ENCODE measurements at places on chromosomes 1 and 21.

DNA sequence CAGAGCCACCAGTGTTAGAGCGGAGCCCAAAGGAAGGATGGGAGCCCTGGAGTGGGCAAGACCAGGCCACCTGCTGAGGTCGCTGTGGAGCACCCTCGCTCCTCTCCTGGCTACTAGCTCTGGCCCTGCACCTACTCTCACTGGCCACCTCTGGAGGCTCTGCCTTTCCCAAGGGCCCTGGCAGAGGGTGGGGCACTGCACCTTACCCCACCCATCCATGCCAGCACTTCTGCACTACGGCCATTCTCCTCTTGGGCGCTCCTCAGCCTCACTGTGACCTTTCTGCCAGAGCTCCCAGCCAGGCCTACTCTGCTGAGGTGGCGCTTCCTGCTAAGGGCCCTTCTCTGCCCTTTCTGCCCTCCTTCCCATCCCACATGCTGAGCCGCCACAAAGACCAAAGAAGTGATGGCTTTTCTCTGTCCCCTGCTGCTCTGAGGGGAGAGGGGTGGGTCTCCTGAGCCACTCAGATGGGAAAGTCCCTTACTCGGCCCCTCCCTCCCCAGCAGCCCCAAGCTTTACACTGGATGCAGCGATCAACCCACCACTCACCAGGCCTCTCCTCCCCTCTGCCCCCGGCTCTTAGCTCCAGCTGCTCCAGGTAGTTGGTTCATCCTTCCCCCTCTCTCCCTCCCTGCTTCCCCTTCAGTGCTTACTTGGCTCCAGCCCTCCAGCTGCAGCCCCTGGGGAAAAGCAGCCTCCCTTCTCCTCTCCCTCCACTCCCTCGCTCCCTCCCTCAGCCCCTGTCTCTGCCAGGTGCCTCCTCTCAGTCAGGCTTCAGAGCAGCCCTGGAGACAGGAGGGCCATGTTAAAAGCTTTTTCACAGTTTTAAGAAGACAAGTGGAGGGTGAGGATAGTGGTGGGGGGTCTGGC lies 14.8 kb upstream of the TMEM222 start:
- peak; percentile 27 for ATAC-seq

GRCh38 chr1:246893191-246893939 lies 38.4 kb downstream of the AHCTF1 start:
- ATAC-seq = no peak

GRCh38 chr1:225915538-225915991 lies 8.5 kb downstream of the PYCR2 start:
- no peak for ATAC-seq

DNA sequence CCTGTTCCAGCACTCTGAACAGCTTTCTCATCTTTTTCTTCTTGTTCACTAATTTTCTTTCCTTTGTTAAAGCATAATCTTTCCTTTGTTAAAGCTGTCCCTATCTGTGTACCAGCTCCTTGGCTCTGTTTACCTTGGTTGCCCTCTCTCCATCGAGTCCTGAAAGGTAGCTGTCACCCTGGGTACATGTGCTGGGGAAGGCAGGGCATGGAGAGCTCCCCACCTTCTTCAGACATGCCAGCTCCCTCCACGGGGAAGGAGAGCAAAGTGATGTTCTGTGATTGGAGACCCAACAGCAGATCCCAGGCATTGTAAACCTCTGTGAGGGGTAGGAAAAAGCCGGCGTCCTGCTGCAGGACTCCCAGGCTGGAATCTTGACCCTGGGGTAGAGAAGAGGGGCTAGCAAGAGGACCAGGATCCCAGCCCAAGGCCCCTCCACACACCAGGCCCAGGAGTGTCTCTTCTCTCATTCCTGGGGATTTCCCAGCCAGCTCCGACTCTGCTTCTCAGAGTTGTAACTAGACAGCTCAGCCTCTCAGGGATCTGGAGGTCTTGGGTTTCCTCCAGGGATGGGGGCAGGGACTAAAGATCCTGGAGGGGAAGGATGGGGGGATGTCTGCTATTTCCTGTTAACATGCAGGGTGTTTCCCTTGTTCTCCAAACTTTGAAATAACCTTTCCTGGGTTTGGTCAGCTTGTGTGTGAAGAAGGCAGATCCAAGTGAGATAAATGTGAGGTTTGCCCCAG lies 34.4 kb downstream of the TMCC2 start:
- ATAC-seq = no peak

GRCh38 chr1:203325418-203326091 lies 20.2 kb downstream of the BTG2 start:
- peak; percentile 29 for ATAC-seq

DNA sequence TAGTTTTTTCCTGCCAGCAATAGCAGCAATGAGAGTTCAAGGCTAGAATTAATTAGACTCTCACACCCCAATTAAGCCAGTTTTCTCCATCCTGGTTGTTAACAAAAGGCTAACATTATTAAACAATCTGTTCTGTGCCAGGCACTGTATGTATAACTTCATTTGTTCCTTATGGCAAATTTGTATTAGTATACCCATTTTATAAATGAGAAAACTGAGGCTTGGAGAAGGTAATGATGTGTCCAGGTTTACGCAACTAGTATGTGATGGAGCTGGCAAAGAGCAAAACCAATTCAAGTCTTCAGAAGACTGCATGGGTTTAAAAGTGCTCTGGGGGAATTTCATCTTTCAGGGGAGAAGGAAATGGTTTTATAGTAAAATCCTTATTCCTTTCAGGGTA lies 38.3 kb upstream of the SLC9A1 start:
- ATAC-seq = no peak

DNA sequence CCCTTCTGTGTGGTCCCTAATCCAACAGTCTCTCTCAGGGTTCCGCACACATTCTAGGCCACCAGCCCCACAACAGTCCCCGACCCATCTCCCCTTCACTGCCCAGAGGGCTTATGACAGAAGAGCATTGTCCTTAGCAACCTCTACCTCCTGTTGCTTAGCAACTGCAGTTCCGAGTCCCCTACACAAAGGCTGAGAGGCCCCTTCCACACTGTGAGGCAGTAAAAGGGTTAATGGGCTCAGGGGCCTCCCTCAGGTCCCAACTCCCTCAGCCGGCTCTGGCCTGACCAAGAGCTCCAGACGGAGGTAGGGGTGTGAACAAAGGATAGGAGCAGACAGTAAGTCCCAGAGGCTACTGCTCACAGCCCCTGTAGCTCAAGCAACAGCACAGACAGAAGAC lies 4.3 kb downstream of the IGSF9 start:
- no peak for ATAC-seq

- no peak for ATAC-seq
Measured at GRCh38 chr21:34132202-34132601, 58.8 kb downstream of the MRPS6 start.

DNA sequence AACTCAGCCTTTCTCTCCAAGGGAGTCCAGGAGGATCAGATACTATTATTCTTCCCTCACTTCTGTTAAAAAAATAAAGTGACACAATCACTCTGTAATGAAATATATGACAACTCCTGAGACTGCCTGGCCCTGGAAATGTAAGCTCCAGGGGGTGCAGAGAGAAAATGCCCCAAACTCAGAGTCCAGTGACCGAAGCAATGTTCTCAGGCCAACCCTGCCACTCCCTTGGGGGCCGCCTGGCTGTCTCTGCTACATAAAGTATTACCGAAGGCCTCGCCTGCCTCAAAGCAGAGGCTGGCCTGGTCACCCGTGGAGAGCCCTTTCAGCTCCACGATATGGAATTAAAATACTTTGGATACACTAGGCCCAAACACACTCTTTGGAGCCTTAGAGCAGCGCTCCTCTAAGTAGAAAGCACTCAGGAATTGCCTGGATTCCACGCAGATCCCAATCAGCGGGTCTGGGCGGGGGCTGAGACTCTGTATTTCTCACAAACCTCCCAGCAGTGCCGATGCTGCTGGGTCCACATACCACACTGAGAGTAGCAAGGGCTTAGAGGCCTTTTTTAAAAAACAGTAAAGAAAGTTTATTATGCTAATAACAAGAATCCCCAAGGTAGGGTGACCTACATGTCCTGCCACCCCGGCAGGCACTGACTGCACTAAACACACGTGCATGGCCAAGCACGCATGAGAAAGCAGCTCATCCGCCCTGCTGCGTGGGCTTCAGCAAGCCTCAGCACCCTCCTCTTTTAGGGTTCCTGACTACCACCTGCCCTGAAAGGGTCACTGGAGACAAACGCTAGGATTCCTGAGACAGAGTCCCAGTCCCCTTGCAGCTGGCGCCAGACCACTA lies 31.1 kb downstream of the TMCO4 start:
- ATAC-seq = no peak

- ATAC-seq = no peak
Measured at GRCh38 chr1:240500647-240501046, 111.3 kb downstream of the GREM2 start.

- peak; percentile 95 for ATAC-seq
Measured at GRCh38 chr1:50873458-50874187, 86.4 kb downstream of the FAF1 start.

DNA sequence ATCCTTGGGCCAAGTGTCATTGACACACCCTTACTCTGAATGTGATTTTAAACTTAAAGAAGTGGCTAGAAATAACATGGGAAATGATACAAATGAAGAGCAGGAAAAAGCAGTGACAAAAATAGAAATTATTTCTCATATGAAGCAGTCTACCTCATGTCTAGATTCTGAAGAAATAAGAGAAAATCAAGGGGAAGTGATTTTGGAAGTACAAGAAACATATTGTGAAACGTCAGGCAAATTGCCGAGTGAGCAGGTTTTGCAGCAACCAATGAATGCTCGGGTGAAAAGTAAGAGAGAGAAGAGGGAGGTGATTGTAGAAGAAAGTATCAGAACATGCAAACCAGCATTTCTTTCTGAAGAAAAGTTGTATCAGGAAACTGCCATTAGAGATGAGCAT lies 130.7 kb downstream of the MACF1 start:
- no peak for ATAC-seq

- ATAC-seq = no peak
Measured at GRCh38 chr1:204124639-204125038, 27.2 kb downstream of the ETNK2 start.

- no peak for ATAC-seq
Measured at GRCh38 chr1:241475671-241476070, 43.9 kb downstream of the FH start.

- no peak for ATAC-seq
Measured at GRCh38 chr1:235421751-235422150, 54.5 kb downstream of the TBCE start.

GRCh38 chr1:204920511-204920910 lies 49.8 kb downstream of the NFASC start:
- no peak for ATAC-seq

- ATAC-seq = peak; percentile 71
Measured at GRCh38 chr1:44808938-44809917, 905 bp downstream of the BTBD19 start.

GRCh38 chr1:119209596-119210295 lies 69.3 kb upstream of the WARS2 start:
- ATAC-seq = no peak

DNA sequence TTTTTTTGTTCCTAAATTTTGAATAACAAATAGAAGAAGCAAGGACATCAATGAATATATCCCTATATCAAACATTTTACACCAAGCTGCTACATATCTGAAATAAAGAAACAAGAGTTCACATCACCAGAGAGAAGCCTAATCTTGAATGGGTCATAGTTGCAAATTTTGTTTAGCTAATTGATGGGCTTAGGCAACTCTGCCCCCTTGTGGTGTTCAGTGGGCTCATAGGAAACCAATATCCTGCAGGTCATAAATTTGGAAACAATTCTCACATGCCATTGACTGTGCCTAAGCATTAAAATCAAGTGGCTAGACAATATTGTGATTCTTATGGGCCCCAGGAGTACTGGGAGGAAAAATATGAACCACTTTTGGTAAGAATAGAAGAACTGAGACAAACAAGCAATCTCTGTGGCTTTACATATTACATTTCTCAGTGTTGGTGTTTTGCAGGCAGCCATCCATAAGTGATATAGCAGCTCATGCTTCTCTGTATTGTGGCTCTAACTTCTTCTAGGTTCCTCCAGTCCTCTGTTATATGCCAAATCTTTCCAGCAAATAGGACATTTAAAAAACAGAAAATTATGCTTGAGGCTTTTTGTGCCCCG lies 1262.8 kb upstream of the PRMT6 start:
- peak; percentile 48 for ATAC-seq

DNA sequence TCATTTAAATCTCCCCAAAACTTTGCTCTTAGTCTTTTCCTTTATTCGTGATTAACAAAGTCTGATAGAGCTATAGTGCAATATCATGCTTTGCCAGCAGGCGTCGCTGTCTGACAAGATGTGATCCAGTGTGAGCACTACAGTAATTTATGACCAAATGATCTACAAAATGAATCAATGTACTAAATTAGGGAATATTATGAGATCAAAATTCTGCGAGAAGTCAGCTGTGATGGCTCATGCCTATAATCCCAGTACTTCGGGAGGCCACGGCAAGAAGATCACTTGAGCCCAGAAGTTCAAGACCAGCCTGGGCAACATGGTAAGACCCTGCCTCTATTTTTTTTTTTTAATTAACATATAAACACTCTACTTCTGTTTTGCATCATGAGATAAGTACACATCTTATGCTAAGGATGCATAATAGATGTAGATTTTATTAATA lies 3.6 kb upstream of the SPSB1 start:
- no peak for ATAC-seq

- ATAC-seq = no peak
Measured at GRCh38 chr1:114114185-114115094, 39.2 kb downstream of the SYT6 start.

DNA sequence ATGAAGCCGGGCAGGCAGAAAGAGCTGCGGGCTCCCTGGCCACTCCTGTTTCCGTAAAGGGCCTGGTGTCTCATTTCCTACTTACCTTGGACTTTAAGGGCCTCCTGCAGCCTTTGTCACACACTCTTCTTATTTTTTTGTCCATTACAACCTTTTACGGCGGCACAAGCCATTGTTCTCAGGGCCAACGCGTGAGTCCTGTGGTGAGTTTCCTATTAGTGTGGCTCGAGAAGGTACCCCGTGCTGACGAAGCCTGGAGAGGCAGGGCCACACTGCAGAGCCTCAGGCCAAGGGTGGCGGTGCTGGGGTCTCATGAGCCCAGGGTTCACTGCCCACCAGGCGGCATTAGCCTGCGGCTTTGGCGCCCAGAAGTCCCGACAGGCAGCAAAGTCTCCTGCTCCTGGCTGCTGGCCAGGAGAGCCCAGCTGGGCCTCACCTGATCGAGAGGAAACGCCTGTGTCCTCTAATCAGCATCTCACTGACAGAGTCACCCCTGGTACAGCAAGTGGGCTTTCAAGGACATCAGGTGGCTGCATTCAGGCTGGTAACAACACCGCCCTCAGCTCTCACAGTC lies 62.0 kb downstream of the SIK1 start:
- no peak for ATAC-seq

GRCh38 chr1:10967090-10967489 lies 45.4 kb upstream of the TARDBP start:
- ATAC-seq = no peak

GRCh38 chr1:44707959-44708831 lies 22.8 kb downstream of the RNU5D-1 start:
- ATAC-seq = peak; percentile 55

GRCh38 chr1:218165701-218166114 lies 119.4 kb upstream of the RRP15 start:
- ATAC-seq = no peak
